ENCODE measurements at places on chromosomes 13 and 19. TPM values are rescaled to one million over a fixed set of nuclear protein-coding genes. Genes with fewer than 3 reads are reported as not detected.

Gene SMIM17
- total RNA-seq, result not detected

Gene JAK3
- 2.0 TPM for total RNA-seq

Gene CGB2
- not detected for total RNA-seq

Gene PTGER1
- 0.44 TPM for total RNA-seq

Gene LPAR2
- total RNA-seq, result 7.6 TPM

Gene LRRC4B
- total RNA-seq, result 0.24 TPM

Gene KLK2
- not detected for total RNA-seq

Gene SLC25A15
- total RNA-seq, result 5.9 TPM

Gene RFX1
- total RNA-seq, result 8.3 TPM

Gene ZNF813
- total RNA-seq, result 1.9 TPM

Gene IZUMO2
- not detected for total RNA-seq

Gene TMEM59L
- total RNA-seq, result 0.28 TPM

Gene GEMIN7
- 18.7 TPM for total RNA-seq

DNA sequence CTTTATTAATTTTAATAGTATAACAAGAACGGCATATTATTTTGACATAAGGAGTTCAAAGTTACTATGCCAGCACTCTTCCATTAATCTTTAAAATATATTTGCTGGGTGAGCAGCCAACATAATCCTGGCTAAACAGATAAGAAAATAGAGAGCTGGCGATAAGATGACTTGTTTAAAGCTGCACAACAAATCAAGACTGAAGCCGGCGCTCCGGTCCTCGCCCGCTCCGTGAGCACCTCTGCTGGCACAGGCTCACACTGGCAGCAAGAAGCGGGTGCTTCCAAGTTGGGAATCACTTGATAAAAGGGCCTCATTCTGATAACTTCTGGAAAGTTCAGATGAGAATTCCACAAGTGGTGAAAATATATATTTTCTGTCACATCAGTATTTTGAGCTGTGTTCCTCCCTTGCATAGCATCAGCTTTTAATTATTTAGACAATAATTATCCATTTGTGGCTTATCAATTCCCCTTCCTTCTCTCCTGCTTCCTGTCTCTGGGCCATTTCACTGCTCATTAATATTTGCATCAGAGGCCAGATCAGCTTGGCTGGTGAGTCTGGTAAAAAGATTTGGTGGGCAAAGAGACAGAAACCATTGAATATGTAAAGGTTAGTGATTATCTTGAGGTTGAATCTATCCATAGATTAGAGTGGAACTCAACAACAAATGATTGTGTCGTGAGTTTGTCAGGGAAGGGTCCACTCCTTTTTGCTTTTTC is 205.3 kb downstream of the MZT1 start:
- ATAC-seq, result no peak

GRCh38 chr19:3178377-3178972 is at the start of gene S1PR4:
Gene S1PR4, plus strand, starts transcription at chr19:3178769. Its CDS starts 24 bp downstream, at chr19:3178793.
- ATAC-seq, result peak; percentile 42

- ATAC-seq, result no peak
Observed at GRCh38 chr19:48495396-48495795, 16.2 kb downstream of the LMTK3 start.

GRCh38 chr19:4108767-4109625 is 14.9 kb downstream of the MAP2K2 start:
- peak; percentile 38 for ATAC-seq

GRCh38 chr13:111370570-111371535 is 50.4 kb downstream of the TEX29 start:
- ATAC-seq, result no peak

DNA sequence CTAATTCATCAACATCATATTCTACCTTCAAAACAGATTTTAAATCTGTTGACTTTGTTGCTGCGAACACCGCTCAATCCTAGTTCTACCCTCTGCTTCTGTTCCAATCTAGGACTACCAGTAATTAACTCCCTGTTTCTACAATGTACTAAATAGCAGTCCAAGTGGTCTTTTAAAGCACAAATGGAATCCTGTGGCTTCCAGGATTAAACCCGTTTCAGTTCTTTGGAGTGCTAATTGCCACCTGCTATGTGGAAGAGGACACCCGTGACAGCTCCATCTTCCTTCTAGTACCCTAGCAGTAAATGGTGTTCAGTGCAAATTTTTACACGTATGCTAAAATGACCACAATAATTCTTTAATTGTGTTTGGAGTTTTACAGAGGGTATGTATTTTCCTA is 232.1 kb downstream of the TDRD3 start:
- ATAC-seq, result no peak

GRCh38 chr13:93499991-93500390 is 273.4 kb downstream of the GPC6 start:
- ATAC-seq, result no peak

DNA sequence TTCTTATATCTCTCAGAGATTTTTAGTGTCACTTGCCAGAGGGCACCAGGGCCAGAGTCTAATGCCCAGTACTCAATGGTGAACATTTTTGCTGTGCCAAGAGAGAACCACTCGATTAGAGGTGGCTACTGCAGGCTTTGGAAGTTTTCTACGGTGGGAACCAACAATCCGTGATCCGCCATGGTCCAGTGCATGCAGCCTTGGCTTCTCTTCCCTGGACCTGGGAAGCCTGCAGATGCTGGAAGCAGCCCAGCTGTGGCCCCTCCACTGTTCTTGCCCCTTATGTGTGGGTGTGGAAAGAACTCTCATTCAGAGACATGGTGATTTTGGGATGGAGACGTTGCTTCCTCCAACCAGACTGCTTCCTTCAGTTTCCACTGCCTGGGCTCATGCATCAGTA is 224.2 kb downstream of the TSHZ3 start:
- no peak for ATAC-seq

GRCh38 chr13:27919934-27920676 is at the start of gene PDX1:
Gene PDX1, plus strand, starts transcription at chr13:27920000. Its CDS starts 139 bp downstream, at chr13:27920139.
- peak; percentile 68 for ATAC-seq

DNA sequence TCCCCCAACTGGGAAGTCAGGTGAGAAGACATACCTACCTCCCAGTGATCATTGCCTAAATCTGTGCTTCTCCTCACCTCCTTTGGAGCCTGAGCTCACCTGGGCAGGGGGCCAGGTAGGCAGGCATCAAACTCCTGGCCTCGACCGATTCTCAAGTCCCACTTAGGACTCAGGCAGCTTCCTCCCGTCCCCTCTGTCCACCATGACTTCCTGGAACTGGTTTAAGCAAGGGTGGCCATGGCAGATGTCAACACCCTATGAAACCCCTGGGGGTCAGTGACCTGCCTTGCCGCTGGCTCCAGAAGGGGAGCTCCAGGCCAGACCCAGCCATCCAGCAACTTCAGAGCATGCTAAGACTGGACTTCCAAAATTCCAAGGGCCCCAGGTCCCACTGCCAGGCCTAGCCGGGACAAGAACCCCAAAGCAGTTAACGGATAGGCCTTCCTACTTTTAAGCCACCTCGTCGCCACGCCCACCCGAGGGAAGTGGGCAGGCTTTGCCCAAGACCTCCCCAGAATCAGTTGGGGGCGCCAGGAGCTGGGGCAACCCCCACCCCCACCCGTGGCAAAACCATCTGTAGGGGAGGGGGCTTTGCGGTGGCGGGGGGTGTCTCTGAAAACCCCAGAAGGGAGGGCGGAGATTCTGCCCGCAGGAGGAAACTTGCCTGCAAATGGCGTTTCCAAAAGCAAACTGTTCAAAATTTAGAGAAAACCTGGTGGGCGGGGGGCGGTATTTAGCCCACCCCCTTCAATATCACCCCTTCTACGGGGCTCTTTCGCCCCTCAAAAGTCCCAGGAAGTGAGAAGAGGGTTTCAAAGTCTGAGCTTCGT is 657 bp downstream of the PLIN3 start:
- peak; percentile 11 for ATAC-seq

DNA sequence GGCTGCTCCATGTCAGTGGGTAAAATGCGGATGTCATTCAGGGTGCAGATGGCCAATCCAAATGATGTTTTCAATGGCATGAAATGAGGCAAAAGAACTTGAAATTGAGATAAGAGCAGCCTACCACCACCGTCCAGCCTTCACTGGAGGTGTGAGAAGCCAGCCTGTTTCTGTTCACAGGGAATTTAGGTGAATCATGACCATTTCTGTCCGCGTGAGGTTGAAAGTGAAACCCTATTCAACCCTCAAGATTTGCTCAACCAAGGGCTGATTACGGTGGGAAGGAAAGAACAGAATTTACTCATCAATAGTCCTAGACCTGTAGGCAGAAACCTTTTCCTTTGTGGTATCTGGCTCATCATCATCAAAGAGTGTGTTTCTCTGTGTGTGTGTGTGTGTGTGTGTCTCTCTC is 370.7 kb downstream of the COG6 start:
- no peak for ATAC-seq

DNA sequence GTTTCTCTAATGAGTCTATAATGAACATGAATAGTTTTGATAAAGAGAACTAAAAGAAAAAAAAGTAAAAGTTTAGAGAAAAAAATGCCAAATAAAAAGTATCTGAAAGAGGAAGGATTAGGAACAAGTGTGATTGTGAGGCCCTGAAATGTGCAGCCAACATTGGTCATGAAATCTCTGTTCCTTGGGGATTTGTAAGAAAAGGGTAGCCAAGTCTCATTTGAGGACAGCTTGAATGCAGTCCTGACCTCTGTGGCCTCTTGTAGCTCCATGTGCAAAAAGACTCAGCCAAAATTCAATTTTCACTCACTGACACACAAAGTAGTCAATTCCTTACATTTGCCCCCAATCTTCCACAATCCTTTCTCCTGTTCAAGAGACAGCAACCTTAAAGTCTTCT is 167.9 kb downstream of the KLF12 start:
- no peak for ATAC-seq

DNA sequence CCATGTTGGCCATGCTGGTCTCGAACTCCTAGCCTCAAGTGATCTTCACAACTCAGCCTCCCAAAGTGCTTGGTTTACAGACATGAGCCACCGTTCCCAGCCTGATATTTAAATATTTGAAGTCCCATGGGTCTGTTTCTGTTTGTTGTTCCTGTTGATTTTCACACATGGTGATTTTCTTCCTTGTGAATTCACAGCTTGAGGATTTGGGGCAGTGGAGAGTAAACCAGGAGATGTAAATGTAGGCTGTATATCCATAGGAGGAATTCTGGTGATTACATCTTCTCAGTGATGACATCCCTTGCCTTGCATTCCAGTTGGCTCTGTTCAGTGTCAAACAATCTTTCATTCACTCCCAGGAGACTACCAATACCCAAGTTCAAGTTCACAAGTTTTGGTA is 471.9 kb downstream of the KCTD12 start:
- ATAC-seq, result no peak

GRCh38 chr13:73090116-73090822 is 31.5 kb downstream of the KLF5 start:
- ATAC-seq, result peak; percentile 94

DNA sequence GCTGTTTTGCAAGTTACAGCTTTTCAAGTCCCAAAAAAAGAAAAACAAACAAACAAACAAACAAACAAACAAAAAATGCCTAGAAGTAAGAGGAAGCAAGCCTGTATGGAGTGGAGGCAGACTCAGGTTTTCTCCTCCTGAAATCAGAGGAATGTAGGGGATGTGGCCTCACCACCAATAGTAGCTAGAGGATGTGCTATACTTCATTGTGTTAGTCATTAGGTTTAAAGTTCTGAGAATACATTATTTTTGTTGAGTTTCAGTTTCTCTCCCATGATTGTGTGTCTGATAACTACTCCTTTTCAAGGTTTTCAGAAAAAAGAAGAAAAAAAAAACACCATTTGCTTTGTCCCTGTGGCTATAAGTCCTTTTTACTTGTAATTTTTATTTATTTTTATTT is 524.5 kb downstream of the GPC6 start:
- no peak for ATAC-seq

DNA sequence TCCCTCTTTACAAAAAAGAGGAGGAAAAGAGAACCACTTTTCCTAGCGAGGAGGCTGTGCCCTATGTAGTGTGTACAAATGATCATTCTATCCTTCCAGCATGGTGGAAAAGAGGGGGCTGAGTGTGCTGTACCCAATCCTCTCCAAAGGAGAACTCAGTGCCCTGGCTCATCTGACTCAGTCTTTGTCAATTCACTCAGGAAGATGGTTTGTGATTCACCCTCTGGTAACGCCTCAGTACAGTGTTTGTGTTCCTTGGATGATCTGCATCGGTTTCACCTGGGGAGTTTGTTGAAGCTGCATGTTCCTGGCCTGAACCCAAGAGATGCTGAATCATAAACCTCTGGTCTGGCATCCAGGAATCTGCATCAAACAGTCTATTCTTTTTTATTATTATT is 18.3 kb upstream of the ENOX1 start:
- ATAC-seq, result peak; percentile 97

GRCh38 chr13:77383097-77383496 is 56.2 kb upstream of the MYCBP2 start:
- ATAC-seq, result no peak

GRCh38 chr19:7873304-7874075 is 700 bp downstream of the PRR36 start:
- ATAC-seq, result no peak

- ATAC-seq, result no peak
Observed at GRCh38 chr13:19766591-19766990, 16.2 kb downstream of the PSPC1 start.

- no peak for ATAC-seq
Observed at GRCh38 chr13:35499676-35500075, 23.2 kb upstream of the MAB21L1 start.

DNA sequence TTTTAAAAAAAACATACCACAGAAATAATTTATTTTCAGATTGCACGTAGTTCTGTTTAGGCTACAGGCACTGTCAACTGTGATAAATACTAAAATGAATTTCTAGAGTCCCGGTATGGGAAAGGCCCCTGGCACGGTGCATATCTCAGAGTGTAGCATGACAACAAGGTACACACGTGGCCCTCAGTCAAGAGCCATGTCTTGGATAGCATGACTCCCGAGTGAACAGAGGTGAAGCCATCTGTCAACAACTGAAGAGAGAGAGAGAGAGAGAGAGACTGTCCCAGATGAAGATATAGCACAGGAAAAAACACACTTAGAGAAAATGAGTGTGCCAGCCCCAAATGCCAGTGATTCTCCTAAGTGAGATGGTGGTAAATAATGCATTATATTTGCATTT is 297.5 kb downstream of the MYO16 start:
- ATAC-seq, result no peak

GRCh38 chr19:50607874-50608785 is 31.6 kb downstream of the SYT3 start:
- ATAC-seq, result no peak

DNA sequence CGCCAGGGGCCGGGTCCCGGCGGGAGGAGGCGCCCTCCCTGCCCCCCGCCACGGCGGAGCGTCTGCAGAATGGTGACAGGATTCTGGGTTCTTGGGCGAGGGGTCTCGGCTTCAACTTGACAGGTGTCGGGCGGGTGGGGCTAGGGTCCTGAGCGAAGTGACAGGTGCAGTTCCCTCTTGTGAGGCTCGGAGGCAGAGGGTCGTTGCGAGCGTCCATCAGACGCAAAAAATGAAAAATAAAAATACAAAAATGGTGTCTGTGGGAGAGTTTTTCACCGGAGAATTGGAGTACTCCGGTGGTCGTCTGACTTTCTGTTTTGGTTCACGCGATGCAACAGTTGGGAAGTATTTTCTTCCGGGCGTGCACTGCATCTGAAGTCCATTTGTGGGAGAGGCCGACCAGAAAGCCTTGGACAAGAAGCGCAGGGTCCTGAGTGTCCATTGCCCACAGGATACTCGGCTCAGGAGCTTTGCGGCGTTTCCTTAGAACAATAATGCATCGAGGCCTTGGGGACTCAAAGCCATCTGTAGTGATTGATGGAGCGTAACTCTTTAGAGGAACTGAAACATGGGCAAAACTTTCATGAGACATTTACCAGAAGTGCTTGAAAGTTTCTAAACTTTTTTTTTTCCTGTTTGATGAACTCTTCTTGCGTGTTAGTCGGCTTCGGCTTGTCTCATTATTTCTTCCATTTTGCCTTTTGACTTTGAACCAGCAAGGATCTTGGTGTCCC is 759 bp downstream of the RB1 start:
- peak; percentile 35 for ATAC-seq
